ENCODE measurements at places on chromosomes 6 and 20.

DNA sequence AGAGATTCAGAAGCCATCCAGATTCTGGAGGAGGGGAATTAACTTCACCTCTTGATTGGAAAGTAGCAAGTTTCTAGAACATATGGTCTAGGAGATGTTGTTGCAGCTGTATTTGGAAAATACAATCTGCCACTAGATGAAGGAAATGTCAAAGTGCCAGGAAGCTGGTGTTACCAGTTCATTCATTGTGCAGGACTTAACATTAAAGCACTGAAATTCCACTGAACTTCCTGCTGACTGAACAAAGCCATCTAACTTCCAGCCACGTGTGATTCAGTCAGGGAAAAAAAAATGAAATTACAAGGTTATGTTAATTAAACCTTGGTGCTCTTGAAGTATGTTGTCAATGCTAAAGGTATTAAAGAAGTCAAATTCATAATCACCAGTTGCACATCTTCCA is 321.5 kb upstream of the SASH1 start:
- no peak for DNase-seq

- DNase-seq = no peak
Measured at GRCh38 chr6:46129291-46129628, 529 bp upstream of the ENPP4 start.

DNA sequence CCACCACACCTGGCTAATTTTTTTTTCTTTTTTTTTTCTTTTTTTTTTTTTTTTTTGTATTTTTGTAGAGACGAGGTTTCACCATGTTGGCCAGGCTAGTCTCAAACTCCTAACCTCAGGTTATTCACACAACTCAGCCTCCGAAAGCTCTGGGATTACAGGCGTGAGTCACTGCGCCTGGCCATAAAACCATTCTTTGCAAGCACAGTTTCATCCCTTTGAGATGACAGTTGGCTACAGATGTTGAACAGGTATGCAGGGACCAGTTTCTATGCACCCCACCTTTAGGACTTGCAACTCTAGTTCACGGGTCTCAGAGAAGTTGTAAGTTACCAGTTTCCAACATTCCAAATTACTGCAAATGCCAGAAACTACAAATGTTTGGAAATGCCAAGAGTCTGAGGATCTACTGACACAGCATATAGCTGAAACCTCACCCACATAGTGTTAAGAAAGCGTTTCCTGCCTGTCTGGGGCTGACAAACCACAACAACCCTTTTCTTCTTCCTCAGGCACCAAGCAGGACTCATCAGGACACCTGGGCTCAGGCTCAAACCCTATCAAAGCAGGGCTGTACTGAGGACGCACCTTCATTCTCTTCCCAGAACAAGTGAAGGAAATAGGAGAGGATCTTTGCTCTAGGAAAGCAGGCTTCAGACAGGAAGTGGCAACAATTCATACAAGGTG is 22.9 kb downstream of the ARHGAP18 start:
- DNase-seq = peak; percentile 38

GRCh38 chr20:41340327-41341055 is at the start of gene LPIN3:
Gene LPIN3, plus strand, starts transcription at chr20:41340821. Its CDS starts 4,983 bp downstream, at chr20:41345804.
- DNase-seq = peak; percentile 44

GRCh38 chr20:57288651-57289277 is 22.3 kb upstream of the BMP7 start:
- no peak for DNase-seq

GRCh38 chr20:12276011-12276673 is 358.4 kb downstream of the BTBD3 start:
- no peak for DNase-seq

DNA sequence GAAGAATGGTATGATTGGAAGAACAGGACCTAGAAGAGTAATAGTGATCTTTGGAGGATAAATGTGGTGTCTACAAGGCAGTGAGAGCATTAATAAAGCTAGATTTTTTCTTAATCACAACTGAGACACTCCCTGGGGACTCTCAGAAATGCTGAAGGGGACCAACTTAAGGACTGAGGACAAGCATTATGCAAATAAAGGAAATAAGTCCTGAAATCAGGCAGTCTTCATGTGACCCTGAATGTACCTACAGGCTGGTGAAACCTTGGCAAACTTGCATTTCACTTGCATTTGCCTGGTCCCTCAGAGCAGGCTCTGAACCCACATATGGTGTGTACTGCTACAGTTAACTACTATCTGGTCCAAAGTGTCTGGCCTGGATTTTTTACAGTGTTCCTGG is 19.3 kb upstream of the TTK start:
- DNase-seq = no peak

DNA sequence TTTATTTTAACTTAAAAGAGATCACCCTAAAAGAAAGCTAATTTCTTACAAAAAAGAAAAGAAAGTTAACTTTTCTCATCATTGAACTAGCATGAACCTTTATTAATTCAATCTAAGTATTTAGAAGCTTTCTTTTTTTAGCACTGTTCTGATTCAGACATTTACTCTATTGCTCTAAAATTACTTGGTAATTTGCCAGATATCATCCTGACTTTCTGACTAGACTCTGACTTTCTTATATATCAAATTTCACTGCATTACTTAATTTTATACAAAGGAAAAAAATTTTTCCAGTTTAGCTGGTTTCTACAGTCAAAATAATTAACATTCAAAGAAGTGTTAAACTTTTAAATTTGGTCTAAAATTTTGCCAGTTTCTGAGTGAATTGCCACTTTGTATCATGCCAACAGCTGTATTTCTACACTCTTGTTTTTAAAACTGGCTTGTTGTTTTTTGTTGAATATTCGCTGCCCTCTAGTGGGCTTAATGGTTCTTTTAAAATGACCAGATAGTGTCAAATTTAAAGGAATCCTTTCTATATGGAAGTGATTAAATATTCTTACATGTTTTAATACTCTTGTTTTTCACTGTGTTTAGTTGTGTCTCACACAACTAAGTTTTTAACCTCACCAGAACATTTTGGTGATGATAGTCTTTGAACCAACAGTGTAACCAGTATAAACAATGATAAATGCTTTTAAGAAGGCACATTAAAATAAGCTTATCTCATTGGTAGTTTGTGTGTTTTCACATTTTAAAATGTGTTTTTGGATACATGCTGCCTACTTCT is 102.0 kb downstream of the POPDC3 start:
- no peak for DNase-seq

- DNase-seq = no peak
Measured at GRCh38 chr6:408599-409102, 17.1 kb downstream of the IRF4 start.

DNA sequence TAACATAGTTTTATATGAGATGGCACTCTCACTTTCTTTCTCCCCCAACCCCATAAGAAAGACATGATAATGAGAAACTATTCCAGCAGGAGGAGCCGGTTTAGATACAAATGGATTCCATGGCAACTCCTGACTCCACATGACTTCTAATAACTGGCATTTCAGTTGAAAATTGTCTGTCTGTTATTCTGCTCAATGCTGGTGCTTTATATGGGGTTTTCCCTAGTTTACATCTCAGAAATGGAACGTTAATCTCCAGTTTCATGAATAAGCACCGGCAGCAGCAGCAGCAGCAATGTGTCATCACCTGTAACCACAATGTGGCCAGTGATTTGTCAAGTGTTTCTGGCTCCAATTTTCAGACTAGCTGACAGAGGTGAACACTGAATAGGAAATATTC is 8.0 kb upstream of the SIM1 start:
- no peak for DNase-seq

DNA sequence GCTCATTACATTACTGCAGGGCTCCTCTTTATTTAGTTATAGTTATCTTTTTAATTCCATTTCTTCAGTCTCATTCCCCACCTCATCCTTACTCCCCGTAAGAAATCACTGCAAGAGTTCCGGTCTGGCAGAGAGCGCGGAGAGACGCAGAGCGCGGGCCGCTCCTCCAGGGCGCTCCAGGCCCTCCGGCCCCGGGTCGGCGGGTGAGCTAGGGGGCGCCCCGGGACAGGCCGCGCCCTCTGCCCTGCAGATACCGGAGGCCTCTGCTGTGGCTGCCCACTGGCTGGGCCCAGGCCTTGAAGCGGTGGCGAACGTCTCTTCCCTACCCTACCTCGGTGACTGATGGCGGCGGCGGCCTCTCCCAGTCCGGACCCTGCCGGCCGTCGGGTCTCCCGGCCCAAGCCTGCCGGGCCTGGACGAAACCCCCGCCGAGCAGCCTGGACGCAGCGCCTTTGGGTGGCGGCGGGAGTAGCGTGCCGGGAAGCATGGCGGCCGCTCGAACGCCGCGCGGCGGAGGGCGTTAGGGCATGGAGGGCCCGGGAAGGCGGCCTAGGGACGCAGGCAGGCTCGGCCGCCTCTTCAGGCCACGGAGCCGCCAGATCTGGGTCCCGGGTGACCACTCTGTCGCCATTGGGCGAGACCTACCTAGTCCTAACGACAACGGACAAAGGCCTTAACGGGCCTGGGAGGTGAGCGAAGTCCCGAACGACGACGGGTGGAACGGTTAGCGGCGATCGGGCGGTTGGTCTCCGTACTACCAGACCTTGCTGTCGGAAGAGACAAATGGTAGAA is 16.4 kb upstream of the HMGN4 start:
- peak; percentile 67 for DNase-seq

- DNase-seq = no peak
Measured at GRCh38 chr6:146339716-146340115, 203.9 kb upstream of the RAB32 start.

DNA sequence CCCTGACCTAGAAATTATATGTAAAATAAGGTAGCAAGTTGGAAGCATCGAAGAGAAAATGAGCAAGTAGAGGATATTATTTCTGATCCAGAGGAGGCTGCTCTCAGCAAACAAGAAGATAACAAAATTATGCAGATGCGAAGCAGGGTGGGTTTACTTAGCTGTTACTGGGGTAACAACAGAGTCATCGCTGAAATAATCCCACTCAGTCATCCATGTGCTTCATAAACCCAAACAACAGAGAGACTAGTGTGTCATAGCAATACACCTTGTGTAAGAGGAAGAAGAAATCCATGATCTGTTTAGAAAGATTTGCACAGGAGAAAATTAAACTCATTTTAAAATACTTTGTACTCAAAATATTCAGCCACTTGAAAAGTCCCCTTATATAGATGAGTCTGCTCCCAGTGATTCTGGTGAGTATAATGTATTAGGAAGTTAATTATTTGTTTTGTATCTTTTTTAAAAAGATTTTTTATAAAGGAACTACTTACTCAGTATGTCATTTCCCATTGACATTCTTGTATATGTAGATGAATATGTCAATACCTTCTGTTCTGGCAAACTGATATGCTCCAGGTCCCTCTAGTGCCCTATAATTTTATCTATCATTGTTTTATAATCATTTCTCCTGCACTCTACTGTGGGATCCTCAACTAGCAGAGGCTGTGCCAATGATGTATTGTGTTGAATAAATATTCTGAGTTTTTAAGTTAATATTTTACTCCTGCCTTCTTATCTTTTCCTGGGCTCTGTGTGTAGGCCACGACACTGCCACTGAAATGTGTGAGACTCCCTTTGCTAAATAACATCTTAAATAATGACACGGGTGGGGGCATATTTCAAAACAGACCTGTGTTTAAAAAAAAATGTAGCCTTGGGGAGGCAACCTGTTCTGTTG is 8.6 kb upstream of the HIVEP2 start:
- no peak for DNase-seq

DNA sequence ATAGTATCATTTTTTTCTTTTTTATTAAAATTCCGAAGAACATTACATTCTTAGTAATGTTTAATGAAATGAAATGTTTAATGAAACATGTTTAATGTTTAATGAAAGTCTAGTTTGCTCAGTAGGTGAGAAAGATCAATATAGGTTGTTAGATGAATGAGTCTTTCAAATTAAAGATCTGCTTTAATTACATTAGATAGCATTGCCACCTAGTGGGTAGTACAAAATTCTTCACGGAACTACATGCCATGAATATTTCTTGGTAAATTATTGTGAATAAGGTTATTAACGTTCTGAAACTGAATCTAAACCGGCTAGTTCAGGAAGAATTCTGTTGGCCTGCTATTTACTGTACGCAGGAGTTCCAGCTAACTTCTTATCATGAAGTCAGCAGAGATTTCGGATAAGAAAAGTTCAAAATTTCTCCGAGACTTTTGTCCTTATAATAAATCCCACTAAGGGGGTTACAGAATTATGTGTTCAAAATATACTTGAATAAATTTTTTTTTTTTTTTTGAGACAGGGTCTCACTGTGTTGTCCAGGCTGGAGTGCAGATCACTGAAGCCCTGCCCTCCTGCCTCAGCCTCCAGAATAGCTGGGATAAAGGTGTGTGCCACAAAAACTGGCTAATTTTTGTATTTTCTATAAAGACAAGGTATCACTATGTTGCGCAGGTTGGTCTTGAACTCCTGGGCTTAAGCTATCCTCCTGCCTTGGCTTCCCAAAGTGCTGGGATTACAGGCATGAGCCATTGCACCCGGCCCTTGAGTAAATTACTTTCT is 7.9 kb upstream of the GMNN start:
- DNase-seq = no peak

DNA sequence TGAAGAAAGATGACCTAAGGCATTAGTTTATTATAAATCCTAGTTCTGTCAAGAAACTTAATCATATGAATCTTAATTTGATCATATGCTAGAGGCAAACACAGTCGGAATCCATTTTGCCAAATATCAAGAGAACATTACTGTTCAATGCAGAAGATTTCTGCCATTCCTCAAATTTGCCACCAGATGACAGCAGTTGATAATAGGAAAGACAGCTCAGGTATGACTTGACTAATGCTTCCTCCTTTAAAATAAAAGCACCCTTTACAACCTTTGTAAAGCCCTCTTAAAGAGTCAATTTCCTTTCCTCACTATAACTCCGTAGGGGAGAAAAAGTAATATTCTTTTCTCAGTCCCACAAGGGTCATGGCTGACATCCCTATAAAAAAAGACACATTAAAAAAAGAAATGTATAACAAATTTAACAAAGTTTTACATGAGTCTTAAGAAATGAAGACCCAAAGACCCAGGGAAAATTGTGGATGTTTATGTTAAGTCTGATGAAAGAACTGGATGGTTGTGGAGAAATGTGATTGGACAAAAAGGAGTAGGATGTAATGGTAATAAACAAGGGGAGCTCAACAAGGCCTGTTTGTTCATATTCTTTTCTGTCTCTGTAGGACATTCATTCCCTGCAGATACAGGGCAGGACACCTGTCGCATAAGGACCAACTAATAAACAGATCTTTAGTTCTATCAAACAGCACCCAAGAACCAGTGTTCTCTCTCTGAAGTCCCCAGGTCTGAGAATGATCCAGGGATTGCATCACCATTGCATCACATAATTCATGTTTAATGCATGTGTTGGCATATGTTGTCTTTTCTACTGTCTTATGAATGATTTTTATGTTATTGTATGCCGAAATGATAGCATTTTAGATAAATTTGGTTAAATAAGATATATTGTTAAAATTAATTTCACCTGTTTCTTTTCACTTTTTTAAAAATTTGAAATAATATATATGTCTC is 23.0 kb upstream of the IL17A start:
- DNase-seq = no peak

All from activated CD4-positive, alpha-beta T cell treated with anti-CD3 and anti-CD28 coated beads for 4 hours (primary cell).